ENCODE measurements at places on chromosomes 5 and 9.

DNA sequence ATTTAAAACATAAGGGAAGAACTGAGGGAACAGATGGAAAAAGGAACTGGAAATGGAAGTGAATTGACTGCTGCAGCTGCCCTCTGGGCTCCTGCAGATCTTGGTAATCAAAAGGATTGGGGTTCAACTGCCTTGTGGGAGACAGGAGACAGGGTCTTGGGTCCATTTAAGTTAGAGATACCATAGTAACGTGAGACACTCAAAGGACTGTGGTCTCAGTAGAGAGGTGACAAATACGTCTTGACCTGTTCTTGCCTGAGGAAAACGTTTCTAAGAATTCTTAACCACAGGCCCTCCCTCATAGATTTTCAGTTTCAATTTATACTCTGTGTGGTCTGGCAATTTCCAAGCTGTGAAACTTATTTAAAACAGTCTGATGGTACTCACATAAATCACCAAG is 100.8 kb upstream of the DHFR start:
- DNase-seq, result peak; percentile 13

DNA sequence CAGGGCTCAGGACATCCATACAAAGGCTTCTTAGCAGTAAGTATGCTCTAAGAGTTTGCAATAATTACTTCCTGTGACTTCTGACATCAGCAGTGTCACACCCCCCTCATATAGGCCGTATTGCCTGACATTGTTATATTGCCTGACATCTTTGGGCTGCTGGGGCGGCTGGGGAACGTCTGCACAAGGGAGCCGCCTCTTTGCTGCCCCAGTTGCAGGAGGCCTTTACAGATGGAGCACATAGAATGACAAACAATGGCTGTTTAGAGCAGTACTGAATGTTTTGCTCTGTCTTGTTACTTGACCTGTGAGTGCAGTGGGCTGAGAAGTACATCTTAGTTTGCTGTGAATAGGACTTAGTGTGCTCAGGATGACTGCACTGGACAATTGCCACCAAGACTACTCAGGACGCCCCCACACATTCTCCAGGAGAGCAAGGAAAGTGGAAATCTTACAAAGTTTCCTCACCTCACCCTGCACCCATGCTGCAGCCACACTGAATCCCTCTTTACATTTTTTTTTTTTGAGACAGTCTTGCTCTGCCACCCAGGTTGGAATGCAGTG is 65.4 kb upstream of the SPOCK1 start:
- peak; percentile 44 for DNase-seq

DNA sequence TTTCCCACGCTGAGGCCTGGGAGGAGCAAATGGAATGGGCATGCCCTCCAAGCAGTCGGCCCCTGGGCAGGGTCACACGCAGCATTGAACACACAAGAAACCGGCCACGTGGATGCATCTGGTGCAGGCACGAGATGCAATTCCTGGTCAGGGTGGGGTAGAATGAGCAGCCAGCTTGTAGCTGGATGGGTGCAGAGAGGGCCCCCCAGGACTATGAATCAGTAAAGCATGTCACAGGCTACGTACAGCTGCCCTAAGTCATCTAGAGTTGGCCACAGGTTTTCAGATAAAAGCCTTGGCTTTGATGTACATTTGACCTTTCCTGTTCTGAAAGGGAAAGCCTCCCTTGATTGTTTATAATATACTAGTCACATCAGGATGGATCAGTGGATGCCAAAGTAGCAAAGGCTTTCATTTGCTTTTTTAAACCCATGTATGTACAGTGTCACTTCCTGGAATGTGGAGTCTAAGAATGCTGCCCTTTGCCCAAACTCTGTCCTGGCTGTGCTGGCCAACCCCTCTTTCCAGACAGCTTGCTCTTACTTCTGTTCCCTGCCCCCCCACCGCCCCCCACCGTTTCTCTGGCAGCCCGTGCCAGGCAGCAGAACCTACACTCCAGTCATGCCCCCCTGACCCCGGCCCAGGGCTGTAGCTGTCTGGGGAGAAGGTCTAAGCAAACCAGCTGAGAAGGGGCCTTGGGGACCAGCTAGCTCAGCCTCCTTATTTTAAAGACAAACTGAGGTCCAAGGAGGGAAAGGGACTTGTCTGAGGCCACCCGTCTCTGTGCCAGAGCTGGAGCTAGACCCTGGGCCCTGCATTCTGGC is 169.2 kb downstream of the HSPA4 start:
- no peak for DNase-seq

DNA sequence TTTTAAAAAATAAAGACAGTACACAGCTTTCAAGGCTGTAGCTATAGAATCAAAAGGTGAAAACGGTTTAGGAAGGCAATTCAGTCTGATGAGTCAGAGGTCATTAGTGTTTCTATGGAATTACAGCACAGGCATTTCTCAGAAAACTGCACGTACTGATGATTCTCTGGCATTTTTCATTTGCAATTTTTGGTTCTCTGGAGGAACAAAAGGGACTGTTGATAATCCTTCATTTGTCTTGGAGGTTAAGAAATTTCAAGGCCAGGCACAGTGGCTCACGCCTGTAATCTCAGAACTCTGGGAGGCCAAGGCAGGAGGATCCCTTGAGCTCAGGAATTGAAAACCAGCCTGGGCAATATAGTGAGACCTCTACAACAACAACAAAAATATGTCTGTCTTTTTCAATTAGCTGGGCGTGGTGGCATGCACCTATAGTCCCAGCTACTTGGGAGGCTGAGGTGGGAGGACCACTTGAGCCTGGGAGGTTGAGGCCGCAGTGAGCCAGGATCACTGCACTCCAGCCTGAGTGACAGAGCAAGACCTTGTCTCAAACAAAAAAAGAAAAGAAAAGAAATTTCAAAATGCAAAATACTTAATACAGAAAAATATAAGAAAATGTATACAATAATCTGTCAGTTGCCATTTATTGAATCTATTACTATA is 27.3 kb downstream of the NR6A1 start:
- DNase-seq, result no peak

DNA sequence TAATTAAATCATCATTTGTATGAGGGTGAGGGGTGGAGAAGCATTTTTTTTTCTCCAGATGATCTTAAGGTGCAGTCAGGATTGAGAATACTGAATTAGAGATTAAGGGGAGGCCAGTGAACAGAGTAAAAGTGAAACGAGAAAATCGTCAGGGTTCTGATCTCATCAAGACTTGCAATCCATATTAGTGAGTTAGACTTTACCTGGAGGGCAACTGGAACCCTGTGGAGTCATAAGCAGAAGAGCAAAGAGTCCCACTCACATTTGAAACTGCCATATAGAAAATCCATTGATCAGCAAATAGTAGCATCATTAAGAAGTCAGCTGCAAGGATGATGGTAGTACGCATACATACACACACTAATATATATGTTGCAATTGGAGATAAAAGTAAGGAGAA is 466.2 kb upstream of the PAPPA start:
- DNase-seq, result no peak

DNA sequence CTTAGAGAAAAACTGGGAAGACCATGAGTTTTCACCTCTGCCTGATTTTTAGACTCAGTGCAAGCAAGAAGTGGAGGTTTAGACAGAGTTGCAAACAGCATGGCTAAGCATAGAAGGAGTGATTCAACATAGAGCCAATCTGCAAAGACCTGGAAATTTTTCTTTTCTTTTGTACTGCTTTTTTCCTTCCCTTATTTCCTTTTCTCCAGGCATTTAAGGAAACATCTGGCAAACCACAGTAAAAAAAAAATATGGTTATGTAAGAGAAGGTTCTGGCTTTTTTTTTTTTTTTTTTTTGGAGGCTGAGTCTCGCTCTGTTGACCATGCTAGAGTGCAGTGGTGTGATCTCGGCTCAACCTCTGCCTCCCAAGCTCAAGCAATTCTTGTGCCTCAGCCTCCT is 16.6 kb upstream of the DCAF12 start:
- no peak for DNase-seq

DNA sequence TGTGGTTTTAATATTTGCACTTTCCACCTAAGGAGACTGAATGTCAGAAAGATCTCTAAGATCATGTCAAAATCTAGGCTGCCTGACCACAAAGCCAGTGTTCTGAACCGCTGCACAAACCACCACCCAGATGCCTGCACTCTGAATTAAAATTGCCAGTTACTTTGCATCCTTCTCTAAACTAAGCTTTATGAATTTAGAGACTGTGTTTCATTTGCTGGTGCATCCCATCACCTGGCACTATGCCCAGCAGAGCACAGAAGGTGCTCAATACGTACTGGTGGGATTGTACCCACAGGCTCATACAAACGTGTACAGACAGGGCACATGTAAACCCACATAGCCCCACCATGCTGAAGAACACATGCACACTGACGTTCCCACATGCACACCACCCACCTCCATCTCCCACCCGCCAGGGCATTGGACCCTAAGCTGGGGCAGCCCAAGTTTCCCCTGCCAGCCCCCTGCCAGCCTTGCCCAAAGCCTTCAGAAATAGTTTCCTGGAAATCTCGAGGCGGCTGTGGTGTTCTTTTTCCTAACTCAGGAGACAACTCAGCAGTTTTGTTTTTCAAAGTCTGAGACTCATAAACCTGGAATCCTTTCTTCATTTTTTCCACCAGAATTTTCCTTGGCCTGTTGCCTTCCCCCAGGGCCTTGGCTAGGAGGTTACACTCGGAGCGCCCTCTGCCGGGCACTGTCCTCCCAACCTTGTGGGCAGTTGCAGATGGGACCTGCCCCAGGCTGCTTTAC is 9.6 kb upstream of the TRAF1 start:
- peak; percentile 84 for DNase-seq

GRCh38 chr9:34989946-34990635 is 546 bp downstream of the DNAJB5 start:
- peak; percentile 61 for DNase-seq

DNA sequence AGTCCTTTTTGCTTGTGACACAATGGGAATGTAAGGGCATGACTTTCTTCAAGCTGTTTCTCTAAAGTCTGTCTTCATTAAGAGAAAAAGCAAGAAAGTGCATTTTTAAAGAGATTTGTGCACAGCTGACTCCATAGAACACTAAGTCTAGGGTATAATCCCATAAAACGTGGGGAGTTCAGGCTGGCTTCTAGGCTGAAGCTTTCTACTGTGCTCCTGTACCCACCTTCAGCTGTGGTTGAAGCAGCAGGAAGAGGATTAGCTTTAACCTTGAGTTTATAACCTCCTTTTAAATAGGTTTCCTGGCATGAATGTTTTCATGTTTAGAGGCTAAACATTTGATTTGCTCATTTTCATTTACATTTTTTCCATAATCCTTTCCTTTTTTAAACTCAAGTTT is 126.4 kb downstream of the HACD4 start:
- no peak for DNase-seq

- no peak for DNase-seq
These were observed 334.4 kb downstream of the ARHGEF28 start for GRCh38 chr5:73960426-73960825.

DNA sequence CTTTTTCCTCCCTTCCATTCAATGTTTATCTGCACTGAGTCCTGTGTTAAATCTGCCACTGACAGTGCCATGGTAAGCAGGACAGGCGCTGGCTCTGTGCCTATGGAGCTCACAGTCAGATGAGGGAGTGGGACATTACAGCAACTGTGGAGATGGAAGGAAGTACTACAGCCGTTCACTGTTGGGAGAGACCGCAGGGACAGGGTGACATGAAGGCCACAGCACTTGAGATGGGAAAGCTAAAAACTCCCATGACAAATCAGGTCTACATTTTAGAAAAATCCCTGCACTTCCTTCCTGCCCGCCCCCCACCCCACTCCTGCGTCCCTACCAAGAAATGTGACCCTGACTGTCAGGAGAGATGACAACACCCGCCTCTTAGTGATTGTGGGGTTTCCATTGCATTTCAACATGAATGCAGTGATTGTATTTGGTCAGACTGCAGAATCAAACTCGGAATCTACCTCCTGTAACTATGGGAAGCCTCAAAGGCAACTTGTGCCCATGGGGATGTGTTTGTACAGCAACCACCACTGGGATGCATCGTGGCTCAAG is 56.4 kb downstream of the GTF3C4 start:
- DNase-seq, result no peak

- no peak for DNase-seq
These were observed 40.9 kb downstream of the C5orf15 start for GRCh38 chr5:133927300-133928180.

GRCh38 chr9:90775657-90776056 is 26.0 kb upstream of the SYK start:
- DNase-seq, result no peak

DNA sequence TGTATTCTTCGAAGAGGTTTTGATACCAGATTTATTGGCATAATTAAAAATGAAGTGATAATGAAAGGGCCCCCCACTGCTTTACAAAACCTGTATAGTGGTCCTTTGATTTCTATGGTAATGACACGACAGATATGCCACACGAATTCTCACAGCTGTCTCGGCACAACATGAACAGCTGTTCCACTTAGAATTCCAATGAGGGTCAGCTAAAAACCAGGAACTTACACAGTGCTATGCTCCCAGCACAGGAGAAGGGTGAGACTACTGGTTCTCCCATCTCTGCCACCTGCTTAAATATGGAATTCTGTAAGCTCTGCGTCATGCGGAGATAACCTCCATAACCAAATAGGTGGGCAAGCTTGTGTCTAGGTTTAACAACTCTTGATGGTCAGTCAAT is 183.0 kb upstream of the EFNA5 start:
- no peak for DNase-seq

DNA sequence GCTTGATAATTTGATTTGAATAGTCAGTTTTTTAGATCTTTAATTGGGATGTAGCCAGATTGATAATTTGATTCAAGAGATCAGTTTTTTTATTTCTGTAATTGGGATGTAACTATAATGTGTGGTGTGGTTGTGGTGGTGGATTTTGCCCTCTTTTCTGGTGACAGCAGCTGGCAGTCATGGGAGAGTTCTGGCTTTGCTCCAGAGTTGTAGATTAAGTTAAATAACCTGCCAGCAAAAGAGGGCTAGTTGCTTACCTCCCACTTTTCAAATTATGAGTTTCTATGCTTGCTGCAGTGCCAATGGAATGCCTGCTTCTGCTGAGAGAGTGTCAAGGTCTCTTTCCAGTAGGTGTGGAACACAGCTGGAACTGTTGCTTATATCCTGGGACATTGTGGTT is 315.1 kb downstream of the CCDC171 start:
- no peak for DNase-seq

DNA sequence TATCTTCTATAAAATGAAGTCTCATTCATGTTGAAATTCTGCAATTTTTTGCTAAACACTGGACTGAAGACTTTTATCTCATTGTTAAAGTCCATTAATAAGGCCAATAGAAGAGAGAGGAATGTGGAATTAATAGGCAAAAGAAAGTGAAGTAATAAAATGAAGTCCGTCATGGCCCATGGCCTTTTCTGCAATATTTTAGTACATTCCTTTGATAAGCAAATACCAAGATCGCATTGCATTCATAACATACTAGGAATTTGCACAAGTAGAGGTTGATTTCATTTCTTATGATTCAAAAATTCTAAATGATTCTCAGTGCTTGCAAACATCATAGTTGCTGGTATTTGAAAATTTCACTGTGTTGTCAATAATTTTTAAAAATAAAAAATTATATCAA is 664.0 kb downstream of the NR2F1-AS1 start:
- DNase-seq, result no peak

GRCh38 chr9:128505414-128505765 is 871 bp downstream of the GLE1 start:
- no peak for DNase-seq

GRCh38 chr9:129209580-129209979 is 31.5 kb upstream of the IER5L start:
- DNase-seq, result no peak

- DNase-seq, result no peak
These were observed 159.0 kb downstream of the NR2F1-AS1 start for GRCh38 chr5:93421987-93422401.
